ENCODE measurements at places on chromosomes 5 and 9. TPM values are rescaled to one million over a fixed set of nuclear protein-coding genes. Genes with fewer than 3 reads are reported as not detected.

The UNC5A gene
- total RNA-seq: not detected

The NADK2 gene
- 9.6 TPM for total RNA-seq

The MCCC2 gene
- 30.7 TPM for total RNA-seq

The ABITRAM gene
- total RNA-seq: 16.0 TPM

The NR2F1 gene
- 97.2 TPM for total RNA-seq

The C5orf52 gene
- not detected for total RNA-seq

The PLPP7 gene
- total RNA-seq: 11.8 TPM

The MELK gene
- total RNA-seq: 2.9 TPM

DNA sequence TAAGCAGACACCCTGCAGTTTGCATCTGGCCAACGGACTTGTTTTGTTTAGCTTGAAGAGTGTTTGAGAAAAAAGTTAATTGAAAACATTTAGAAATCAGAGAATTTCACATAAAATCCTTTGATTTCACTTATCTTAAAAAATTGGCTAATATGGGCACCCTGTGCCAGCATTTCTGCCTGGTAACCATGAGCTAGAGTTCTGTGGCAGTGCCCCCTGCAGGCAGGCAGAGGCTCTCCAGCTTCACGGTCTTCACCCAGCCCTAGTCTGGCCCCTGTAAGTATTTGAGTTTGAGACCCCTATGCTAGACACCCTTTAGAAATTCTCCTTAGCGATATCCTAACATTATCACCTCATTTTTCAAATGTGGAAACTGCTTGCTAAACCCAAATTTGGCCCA lies 18.8 kb upstream of the FANCC start:
- H3K4me1 ChIP-seq: no peaks in the 10 kb centered on the region
- H3K36me3 ChIP-seq: no peaks in the 10 kb centered on the region
- H3K27me3 ChIP-seq: no peaks in the 10 kb centered on the region

DNA sequence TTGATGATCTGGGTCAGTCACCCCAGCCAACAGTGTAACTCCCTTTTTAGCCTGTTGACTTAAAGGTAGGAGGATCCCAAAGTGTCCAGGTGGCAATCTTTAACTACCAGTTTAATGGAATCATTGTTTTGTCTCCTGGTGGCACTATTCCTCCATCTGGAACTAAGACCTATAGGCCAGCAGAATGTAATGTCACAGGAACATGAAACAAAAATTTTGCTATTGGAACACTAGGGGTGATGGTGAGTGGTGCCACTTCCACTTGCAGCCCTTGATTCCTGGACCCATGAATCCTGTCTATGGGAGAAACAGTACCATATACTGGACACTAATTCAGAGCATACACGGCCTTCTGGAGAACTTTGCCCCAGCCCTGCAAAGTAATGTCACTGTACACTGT lies 219.5 kb upstream of the RASA1 start:
- H3K4me3 ChIP-seq: no peak overlapping the region
- no peak overlapping the region for H3K27ac ChIP-seq
- no peaks in the 10 kb centered on the region for H3K27me3 ChIP-seq
- no peaks in the 10 kb centered on the region for H3K36me3 ChIP-seq
- H3K4me1 ChIP-seq: no peaks in the 10 kb centered on the region
- DNase-seq: no peak

- H3K27me3 ChIP-seq: no peaks in the 10 kb centered on the region
- H3K4me1 ChIP-seq: no peaks in the 10 kb centered on the region
- H3K4me3 ChIP-seq: no peak overlapping the region
- no peak overlapping the region for H3K27ac ChIP-seq
- no peak for DNase-seq
- H3K36me3 ChIP-seq: no peaks in the 10 kb centered on the region
These were observed 203.5 kb upstream of the RGMB start for GRCh38 chr5:98570010-98570409.

- H3K4me1 ChIP-seq: peaks cover 21% of the 10 kb centered on the region
- H3K27me3 ChIP-seq: no peaks in the 10 kb centered on the region
- no peak for DNase-seq
- no peak overlapping the region for H3K4me3 ChIP-seq
- no peak overlapping the region for H3K27ac ChIP-seq
These were observed 168.5 kb downstream of the HSD17B3 start for GRCh38 chr9:96133321-96134021.

DNA sequence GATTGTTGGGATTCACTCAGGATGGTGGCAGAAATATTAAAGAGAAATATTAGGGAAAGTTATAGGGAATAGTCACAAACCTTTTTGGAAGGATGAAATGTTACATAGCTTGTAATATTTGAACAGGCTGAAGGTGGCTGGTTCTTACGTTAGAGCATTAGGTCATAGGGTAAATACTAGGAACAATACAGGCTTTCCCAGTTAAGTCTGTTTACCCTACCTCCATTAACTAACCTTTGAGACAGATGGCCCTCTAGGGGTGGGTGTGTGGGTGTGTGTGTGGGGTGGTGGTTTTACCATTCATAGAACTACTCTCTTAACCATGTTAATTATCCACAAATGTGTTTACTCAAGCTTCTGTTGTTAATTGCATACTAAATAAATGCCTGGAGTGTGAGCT lies 94.3 kb upstream of the STK32A start:
- H3K4me1 ChIP-seq: no peaks in the 10 kb centered on the region
- DNase-seq: no peak
- H3K27me3 ChIP-seq: no peaks in the 10 kb centered on the region
- no peak overlapping the region for H3K4me3 ChIP-seq

- H3K27ac ChIP-seq: no peak overlapping the region
- H3K4me1 ChIP-seq: peaks cover 5% of the 10 kb centered on the region
- H3K27me3 ChIP-seq: no peaks in the 10 kb centered on the region
These were observed 342.4 kb downstream of the FGF10 start for GRCh38 chr5:44046619-44047364.
